ENCODE measurements at places on chromosomes 4 and X.

DNA sequence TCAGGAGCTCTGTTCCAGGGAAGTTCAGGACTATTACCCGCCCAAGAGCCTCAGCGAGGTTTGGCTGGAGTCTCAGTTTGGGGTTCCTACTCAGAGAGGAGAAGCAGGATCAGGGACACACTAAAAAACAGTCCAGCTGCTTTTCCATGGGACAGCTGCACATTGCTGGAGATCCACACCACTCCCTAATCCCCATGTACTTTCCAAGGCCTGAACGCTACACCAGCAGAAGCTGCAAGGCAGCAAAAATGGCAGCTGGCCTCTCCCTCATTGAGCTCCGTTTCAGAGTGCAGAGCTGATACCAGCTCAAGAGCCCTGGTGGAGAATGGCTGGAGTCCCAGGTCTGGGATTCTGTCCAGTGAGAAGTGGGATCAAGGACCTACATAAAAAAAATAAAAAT, 551.2 kb upstream of the PABPC5 start:
- peak; percentile 57 for DNase-seq
- no peak overlapping the region for H3K27ac ChIP-seq
- no peaks in the 10 kb centered on the region for H3K4me1 ChIP-seq
- H3K4me3 ChIP-seq, result no peak overlapping the region
- no peaks in the 10 kb centered on the region for H3K36me3 ChIP-seq

- H3K27me3 ChIP-seq, result no peaks in the 10 kb centered on the region
- no peaks in the 10 kb centered on the region for H3K4me1 ChIP-seq
- no peak overlapping the region for H3K27ac ChIP-seq
- no peaks in the 10 kb centered on the region for H3K36me3 ChIP-seq
- no peak for DNase-seq
- no peak overlapping the region for H3K4me3 ChIP-seq
These were observed 98.2 kb upstream of the HHIP start for GRCh38 chr4:144547678-144548298.

DNA sequence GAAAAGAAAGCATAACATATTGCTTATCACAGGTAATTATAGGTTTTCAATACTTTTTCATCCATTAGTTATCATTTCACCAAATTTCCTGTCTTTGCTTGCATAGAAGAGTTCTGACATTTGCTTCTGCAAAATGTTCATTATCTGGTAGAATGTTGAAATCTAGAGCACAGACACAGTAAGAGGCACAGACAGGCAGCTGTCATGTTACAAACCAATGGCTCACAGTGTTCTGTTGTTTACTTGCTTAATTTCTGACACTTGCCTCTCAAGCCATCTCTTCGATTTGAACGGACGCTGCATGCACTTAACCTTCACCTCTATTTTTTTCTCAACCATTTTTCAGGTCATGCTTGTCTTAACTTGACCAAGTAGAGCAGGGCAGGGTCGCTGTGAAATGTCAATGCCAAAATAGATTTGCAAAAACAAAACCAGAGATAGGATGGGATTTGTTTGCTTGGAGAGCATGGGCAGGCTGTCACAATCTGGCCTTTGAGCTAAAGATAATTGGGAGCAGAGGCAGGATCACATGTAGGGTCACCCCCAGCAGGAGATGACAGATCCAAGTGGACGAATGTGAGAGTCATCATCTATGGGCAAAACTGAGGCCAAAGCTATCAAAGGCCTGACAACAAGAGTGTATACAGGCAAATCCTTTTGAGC, 292.3 kb downstream of the SMARCA1 start:
- H3K4me3 ChIP-seq, result no peak overlapping the region
- no peaks in the 10 kb centered on the region for H3K36me3 ChIP-seq
- no peak overlapping the region for H3K27ac ChIP-seq

DNA sequence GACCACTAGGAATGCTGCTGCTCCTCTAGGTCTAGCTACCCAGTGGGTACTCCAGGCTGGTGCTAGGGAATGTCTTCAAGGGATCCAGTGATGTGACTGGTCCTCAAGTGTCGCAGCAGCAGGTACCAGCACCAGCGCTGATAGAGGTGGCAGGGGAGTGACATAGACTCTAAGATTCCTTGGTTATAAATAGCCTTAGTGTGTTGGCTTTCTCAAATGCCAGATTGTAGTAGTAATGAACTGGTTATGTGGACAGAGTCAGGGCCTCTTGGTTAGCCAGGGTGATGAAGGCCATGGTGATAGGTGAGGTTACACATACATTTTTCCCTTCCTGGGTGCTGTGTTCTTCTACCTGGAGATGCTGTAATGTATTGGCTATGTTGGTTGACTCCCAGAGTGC, 38.3 kb downstream of the DCLK2 start:
- H3K4me1 ChIP-seq, result 0 out of 2 replicates have a peak, but pooled peaks cover 3% of the 10 kb centered on the region
- no peaks in the 10 kb centered on the region for H3K36me3 ChIP-seq
- H3K27me3 ChIP-seq, result no peaks in the 10 kb centered on the region
- no peak for DNase-seq
- no peak overlapping the region for H3K27ac ChIP-seq

DNA sequence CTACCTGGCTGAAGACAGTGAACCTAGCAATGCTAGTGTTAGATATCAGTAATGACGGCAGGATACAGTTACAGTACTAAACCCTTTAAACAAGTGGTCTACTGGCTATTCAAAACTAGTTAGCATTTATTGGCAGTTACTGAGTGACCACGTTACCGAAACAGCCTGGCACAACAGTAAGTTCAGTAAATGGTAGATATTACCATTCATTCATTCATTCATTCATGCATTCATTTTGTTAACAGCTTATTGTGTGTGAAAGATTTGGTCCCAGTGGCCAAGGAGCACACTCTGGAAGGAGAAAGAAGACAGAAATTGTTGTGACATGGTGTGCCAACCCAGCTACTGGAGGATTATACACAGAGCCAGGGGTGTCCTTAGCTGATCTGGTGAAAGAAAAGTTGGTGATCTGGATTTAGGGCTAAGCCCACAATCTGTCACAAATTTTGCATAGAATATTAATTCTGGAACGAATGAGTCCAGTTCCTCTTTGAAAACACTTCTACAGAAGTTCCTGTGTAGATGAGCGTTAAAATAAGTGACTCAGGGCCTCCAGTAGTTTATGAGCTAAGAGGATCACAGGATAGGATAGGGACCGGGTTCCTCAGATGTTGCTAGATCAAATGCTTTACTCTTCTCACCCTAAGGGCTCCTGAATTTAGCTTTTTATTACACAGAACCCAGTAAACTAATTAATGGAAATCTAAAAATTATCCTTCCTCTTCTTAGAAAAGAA, 179.1 kb downstream of the CBR4 start:
- peak overlapping the region; percentile 96 for H3K27ac ChIP-seq
- peaks cover 5% of the 10 kb centered on the region for H3K4me1 ChIP-seq
- no peaks in the 10 kb centered on the region for H3K27me3 ChIP-seq
- peak; percentile 36 for DNase-seq

DNA sequence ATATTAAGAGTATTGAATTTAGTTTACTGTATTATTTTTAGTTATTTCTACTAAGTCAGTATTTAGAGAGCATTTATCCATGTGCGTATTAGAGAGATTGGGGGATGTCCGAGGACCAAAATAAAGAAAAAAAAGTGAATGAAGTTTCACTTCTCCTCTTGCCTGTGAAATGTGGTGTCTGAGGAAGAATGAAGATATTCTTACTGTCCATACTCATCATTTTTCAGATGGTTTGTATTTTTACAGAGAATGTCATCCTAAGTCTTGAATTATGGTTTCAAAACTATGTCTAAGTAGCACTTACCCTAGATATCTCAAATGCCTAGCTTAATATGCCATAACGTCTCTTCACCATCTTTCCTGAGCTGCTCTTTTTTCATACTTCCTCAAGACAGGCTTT, 854.3 kb downstream of the C4orf33 start:
- H3K27me3 ChIP-seq, result no peaks in the 10 kb centered on the region
- no peak overlapping the region for H3K4me3 ChIP-seq
- no peak for DNase-seq
- H3K4me1 ChIP-seq, result no peaks in the 10 kb centered on the region
- no peaks in the 10 kb centered on the region for H3K36me3 ChIP-seq
- no peak overlapping the region for H3K27ac ChIP-seq

Measured in SJCRH30 (cell line).